ENCODE measurements at places on chromosomes 4 and X. TPM values are rescaled to one million over a fixed set of nuclear protein-coding genes. Genes with fewer than 3 reads are reported as not detected.

PDE5A gene
- total RNA-seq, result 0.66 TPM

DNA sequence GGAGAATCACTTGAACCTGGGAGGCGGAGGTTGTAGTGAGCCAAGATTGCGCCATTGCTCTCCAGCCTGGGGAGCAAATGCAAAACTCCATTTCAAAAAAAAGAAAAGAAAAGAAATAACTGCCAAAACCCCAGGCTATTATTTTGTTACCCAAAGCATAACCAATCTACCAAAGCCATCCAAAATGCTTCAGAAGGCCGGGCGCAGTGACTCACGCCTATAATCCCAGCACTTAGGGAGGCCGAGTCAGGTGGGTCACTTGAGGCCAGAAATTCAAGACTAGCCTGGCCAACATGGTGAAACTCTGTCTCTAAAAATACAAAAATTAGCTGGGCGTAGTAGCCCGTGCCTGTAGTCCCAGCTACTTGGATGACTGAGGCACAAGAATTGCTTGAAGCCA is 49.8 kb downstream of the SMIM31 start:
- DNase-seq, result no peak
- H3K4me3 ChIP-seq, result no peak overlapping the region
- no peak overlapping the region for H3K27ac ChIP-seq
- H3K4me1 ChIP-seq, result no peaks in the 10 kb centered on the region

FAM47A gene
- not detected for total RNA-seq

FRMPD4 gene
- total RNA-seq, result not detected

DNA sequence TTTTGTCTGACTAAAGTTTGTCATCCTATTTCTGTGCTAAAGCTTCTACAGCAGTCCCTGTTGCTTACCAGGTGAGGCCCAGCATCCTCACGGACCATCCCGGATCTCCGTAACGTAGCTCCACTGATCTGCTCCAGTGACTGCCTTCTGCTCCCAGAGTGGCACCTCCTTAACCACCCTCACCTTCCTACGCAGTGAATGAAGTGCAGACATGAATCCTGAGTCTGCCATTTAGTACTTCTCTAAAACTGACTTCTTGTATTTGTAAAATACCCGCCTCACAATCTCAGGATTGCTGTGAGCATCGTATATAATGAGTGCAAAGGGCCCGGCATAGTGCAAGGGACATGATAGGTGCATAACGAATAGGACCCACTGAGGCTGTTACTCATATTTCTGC is 27.7 kb upstream of the ACSL1 start:
- H3K4me3 ChIP-seq, result no peak overlapping the region
- DNase-seq, result no peak
- no peak overlapping the region for H3K27ac ChIP-seq

DNA sequence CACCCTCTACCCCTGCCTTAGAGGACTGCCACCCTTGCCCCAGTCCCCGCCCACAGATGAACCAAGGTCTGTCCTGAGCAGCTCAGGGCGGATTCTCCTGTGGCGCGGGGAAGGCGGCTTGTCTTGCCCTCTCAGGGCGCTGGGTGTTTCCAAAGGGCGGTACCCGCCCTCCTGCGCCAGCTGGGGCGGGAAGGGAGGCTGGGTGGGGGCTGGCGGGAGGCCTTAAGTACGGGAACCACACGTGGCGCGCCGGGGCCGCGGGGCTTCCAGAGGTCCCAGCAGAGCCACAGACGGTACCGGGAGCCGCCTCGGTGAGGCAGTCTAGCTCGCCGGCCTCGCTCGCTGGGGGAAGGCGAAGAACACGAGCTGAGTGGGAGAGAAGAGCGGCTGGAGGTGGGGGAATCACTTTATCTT is 361.1 kb downstream of the MID1IP1 start:
- H3K4me1 ChIP-seq, result peaks cover 23% of the 10 kb centered on the region
- H3K27me3 ChIP-seq, result peaks cover 9% of the 10 kb centered on the region
- no peak overlapping the region for H3K27ac ChIP-seq

GRCh38 chr4:55358668-55359067 is 12.6 kb downstream of the SRD5A3 start:
- H3K27me3 ChIP-seq, result no peaks in the 10 kb centered on the region
- DNase-seq, result no peak

DNA sequence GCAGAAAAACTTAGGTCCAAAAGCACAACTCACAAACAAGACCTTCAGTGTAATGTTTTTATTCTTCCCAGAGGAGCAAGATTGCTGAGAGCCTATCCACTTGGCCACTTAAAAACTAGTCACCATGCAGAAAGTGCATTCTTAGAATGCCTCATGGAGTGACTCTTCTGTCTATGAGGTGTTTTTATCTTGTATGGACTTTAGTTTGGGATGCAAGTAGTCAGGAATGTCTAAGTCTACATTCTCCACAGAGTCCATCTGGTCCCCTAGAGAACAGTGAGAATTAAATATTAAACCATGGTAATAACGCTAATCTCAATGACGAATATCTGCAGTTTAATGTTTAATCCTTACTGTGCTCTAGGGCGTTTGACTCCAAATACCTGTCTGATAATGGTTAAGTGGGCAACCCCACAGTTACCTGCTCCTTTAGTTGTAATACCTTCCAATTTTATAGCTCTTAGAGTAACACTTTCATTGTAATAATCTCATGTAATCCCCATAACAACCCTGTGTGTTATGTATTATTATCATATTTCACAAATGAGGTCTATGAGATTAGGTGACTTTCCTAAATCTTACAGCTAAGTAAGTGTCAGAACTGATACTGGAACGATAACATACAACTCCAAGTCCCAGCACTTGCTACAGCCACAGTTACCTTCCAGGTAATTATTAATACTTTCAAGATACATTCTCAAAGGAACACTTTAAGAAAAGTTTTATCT is 235.6 kb upstream of the JADE1 start:
- H3K4me3 ChIP-seq, result no peak overlapping the region
- no peak overlapping the region for H3K27ac ChIP-seq
- no peaks in the 10 kb centered on the region for H3K27me3 ChIP-seq
- H3K4me1 ChIP-seq, result no peaks in the 10 kb centered on the region

GRCh38 chrX:37818031-37818430 is 29.3 kb downstream of the DYNLT3 start:
- peaks cover 81% of the 10 kb centered on the region for H3K4me1 ChIP-seq
- no peaks in the 10 kb centered on the region for H3K27me3 ChIP-seq
- H3K36me3 ChIP-seq, result peaks cover 2% of the 10 kb centered on the region

- H3K36me3 ChIP-seq, result no peaks in the 10 kb centered on the region
- no peaks in the 10 kb centered on the region for H3K27me3 ChIP-seq
- no peaks in the 10 kb centered on the region for H3K4me1 ChIP-seq
- H3K4me3 ChIP-seq, result no peak overlapping the region
Measured at GRCh38 chr4:72953571-72953970, 115.9 kb downstream of the COX18 start.

DNA sequence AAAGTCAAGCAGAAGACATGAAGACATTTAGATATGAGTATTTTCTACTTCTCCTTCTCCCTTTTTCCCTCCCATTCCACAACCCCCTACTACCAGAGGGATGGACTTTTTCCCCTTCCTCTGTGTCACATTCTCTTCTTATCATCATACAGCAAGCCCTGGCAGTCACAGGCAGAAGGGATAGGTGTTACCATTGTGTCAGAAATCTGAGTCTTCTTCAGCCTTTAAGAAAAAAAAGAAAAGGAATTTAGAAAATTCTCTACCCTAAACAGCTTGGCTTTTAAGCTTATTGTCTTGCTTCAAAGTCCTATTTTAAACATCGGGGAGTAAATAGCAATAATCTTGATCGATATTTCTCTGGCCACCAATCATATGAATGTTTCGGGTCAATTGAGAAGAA is 30.9 kb upstream of the ADH1C start:
- no peak overlapping the region for H3K27ac ChIP-seq
- no peaks in the 10 kb centered on the region for H3K36me3 ChIP-seq
- H3K27me3 ChIP-seq, result no peaks in the 10 kb centered on the region
- H3K4me1 ChIP-seq, result no peaks in the 10 kb centered on the region
- no peak for DNase-seq

TCEAL9 gene
- 0.88 TPM for total RNA-seq

DNA sequence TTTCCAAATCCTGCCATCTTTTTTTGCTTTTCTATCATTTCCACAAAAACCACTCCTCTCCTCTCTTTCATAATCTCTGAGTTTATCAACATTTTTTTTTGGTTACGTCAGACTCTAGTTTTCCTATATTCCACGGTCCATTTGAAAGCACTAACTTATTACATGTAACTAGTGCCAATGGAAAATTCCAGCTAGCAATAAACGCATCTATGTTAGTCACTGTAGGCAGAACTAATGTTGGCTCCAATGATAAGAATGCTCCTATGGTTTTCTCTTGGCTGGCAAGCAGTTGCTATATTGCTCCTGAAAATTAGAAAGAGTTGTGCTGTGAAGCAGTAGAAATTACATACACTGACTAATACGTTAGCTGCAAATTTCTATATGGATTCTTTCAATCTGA is 634.6 kb upstream of the FTHL17 start:
- no peak overlapping the region for H3K4me3 ChIP-seq
- H3K27me3 ChIP-seq, result no peaks in the 10 kb centered on the region
- no peaks in the 10 kb centered on the region for H3K4me1 ChIP-seq
- DNase-seq, result no peak
- H3K27ac ChIP-seq, result no peak overlapping the region

DNA sequence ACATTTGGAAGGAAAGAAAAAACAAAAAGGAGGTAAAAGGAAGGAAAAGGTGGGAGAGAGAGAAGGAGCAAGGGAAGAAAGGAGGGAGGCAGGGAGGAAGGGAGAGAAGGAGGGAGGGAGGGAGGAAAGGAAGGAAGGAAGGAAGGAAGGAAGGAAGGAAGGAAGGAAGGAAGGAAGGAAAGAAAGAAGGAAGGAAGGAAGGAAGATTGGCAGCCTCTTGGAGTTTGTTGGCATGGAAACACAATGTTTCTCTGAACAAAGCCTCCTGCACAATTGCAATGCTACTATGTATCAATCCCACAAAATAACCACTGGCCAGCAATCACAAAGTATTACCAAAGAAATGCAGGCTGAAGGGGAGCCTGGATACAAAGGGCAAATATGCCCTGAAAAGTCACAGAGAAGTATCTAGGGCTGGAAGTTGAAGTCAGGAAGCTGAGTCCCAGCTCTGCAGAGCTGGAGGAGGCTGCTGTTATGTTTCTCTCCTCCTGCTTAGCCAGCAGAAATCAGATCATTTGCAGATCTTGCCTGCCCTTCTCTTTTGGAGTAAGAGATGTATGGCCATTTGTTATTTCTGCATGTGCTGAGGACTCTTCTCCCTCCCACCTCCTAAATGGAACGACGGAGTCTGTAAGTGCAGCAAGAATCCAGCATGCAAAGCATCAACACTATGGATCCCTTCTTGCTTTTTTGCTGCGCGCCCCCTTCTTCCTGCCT is 195.9 kb upstream of the LDB2 start:
- no peak for DNase-seq
- H3K27ac ChIP-seq, result no peak overlapping the region
- no peaks in the 10 kb centered on the region for H3K4me1 ChIP-seq
- H3K4me3 ChIP-seq, result no peak overlapping the region
- H3K27me3 ChIP-seq, result no peaks in the 10 kb centered on the region
- H3K36me3 ChIP-seq, result no peaks in the 10 kb centered on the region

DNA sequence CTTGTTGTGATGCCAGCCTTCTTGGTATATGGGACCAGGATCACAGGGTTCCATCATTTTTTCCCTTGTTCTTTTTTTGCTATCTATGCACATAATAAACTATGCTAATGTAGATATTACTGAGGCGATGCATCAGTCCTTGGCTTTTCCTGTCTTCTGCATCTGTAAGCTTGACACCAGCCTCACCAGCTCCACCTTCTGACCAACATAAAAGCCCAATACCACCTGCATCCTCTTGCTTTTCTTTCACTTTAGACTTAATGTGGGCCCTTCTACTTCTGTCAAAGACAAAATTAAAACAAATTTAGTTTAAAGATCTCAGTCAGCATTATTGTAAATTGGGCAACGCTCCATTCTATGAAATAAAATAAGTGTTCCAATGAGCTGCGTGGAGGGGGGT is 1718.8 kb upstream of the PCDH10 start:
- H3K36me3 ChIP-seq, result no peaks in the 10 kb centered on the region
- no peaks in the 10 kb centered on the region for H3K4me1 ChIP-seq
- H3K4me3 ChIP-seq, result no peak overlapping the region
- no peaks in the 10 kb centered on the region for H3K27me3 ChIP-seq
- no peak overlapping the region for H3K27ac ChIP-seq

DNA sequence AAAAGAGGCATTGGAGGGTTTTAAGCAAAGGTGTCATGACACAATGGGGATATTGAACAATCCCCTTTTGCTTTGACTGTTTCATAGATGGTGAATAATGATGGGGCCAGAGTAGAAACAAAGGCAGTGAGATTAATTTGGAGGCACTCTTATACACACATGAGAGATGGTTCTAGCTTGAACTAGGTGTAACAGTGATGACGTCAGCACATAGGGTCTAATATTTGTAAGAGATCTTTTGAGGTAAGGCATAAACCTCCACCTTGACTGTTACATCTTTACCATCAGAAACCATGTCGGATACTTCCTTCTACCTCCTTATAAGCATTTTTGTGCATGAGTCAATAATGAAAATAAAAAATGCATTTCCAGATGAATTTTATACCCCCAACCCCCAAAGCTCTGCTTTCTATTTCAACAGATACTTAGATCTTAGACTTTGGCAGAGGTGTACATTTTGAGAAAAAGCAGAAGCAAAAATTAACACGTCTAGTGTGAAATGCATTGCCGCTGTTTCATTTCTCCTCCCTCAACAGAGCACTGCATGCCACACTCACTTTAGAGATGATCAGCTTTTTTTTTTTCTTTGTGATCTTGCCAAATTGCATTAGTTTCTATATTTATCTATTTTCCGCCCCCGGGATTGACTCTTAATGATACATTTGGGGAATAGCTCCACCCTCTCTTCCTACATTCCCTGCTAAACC is 87.2 kb downstream of the HS3ST1 start:
- H3K27ac ChIP-seq, result no peak overlapping the region
- no peak for DNase-seq
- no peaks in the 10 kb centered on the region for H3K27me3 ChIP-seq
- H3K36me3 ChIP-seq, result no peaks in the 10 kb centered on the region
- peaks cover 51% of the 10 kb centered on the region for H3K4me1 ChIP-seq

DNA sequence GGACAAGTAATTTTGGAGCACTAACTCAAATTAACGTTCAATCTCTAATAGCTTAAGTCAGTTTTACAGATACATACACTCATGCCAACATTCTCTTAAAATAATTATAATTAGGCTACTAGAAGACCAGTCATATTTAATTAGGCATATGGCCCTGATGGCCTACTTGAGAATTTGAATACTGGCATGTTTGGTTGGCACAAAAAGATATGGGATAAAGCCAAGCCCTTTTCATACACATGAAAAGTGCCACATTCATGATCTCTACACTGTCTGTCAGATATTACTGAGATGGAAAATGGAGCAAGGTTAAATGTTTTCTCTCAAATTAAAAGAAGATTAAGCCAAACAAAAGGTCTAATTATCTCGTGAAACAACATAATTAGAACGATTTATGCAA is 1091.0 kb downstream of the C4orf33 start:
- no peaks in the 10 kb centered on the region for H3K27me3 ChIP-seq
- no peak overlapping the region for H3K4me3 ChIP-seq
- H3K36me3 ChIP-seq, result no peaks in the 10 kb centered on the region
- DNase-seq, result no peak

GRCh38 chr4:84028340-84028739 is 470.8 kb downstream of the NKX6-1 start:
- H3K4me3 ChIP-seq, result no peak overlapping the region
- no peak for DNase-seq
- no peak overlapping the region for H3K27ac ChIP-seq
- H3K4me1 ChIP-seq, result no peaks in the 10 kb centered on the region
- H3K27me3 ChIP-seq, result no peaks in the 10 kb centered on the region

All from activated B cell treated with CpG ODN at 0.5 μM for 24 hours (primary cell).